ENCODE measurements at places on chromosomes 11 and 22.

DNA sequence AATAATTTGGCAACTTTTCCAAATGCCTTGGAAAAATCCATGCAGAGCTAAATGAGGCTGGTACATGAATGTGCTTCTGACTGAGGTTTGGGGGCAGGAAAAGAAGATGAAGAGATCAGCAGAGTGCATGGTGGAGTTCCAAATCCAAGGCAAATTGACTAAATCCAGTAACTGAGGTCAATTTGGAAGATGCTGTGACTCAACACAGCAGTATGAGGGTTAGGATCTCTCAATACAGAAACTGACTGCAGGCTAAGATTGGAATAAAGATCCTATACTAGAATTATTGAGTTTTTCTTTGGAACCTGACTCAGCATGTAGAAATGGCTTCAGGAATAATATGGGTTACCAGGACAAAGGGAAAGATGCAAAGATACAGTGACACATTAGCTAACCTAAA lies 99.3 kb upstream of the FAT3 start:
- H3K27me3 ChIP-seq, result no peaks in the 10 kb centered on the region
- H3K27ac ChIP-seq, result no peak overlapping the region
- no peaks in the 10 kb centered on the region for H3K4me1 ChIP-seq
- no peaks in the 10 kb centered on the region for H3K36me3 ChIP-seq

- DNase-seq, result no peak
- H3K36me3 ChIP-seq, result no peaks in the 10 kb centered on the region
- H3K4me3 ChIP-seq, result peak within 1 kb of the TSS; percentile 82
- peaks cover 10% of the 10 kb centered on the region for H3K27me3 ChIP-seq
Measured at GRCh38 chr11:100687054-100687629, at the start of gene ARHGAP42. Gene ARHGAP42, plus strand, starts transcription at chr11:100687288. Its CDS starts 391 bp downstream, at chr11:100687679.

GRCh38 chr22:43890901-43891331 lies 897 bp downstream of the PNPLA5 start:
- H3K36me3 ChIP-seq, result no peaks in the 10 kb centered on the region
- H3K4me3 ChIP-seq, result no peak overlapping the region
- peaks cover 18% of the 10 kb centered on the region for H3K27me3 ChIP-seq
- no peak for DNase-seq
- H3K4me1 ChIP-seq, result peaks cover 9% of the 10 kb centered on the region

DNA sequence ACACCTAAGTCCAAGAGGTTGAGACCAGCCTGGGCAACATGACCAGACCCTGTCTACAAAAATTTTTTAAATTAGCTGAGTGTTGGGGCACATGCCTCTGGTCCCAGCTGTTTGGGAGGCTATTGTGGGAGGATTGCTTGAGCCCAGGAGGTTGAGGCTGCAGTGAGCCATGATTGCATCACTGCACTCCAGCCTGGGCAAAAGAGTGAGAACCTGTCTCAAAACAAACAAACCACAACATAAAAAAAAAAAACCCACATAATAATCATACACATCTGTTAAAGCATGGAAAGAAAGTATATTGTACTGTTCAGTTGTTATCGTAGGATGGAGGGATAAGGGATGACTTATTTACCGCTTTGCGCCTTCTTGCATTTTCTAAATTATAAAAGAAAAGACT lies 35.9 kb upstream of the GRK2 start:
- H3K36me3 ChIP-seq, result peaks cover 9% of the 10 kb centered on the region
- DNase-seq, result no peak
- no peak overlapping the region for H3K27ac ChIP-seq

DNA sequence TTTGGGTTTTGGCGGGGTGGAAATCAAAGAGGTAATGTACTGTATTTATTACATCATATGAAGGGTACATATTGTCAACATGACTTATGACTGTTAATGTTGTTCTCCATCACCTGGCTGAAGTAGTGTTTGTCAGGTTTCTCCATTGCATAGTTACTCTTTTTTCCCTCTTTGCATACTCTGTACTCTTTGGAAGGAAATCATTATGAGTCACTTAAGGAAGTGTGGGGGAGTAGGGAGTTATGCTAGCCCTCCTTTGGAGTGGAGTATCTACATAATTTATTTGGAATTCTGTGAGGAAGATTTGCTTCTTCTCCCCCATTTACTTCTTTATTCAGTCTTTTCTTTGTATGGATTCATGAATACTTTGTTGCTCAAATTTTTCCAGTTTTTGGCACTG lies 3.6 kb upstream of the PGR start:
- H3K27me3 ChIP-seq, result peaks cover 26% of the 10 kb centered on the region
- no peak overlapping the region for H3K27ac ChIP-seq
- H3K4me1 ChIP-seq, result no peaks in the 10 kb centered on the region
- no peaks in the 10 kb centered on the region for H3K36me3 ChIP-seq
- H3K4me3 ChIP-seq, result no peak overlapping the region

GRCh38 chr22:42509548-42509947 lies 10.0 kb downstream of the RRP7A start:
- peaks cover 6% of the 10 kb centered on the region for H3K4me1 ChIP-seq
- no peak for DNase-seq
- no peak overlapping the region for H3K4me3 ChIP-seq
- H3K27me3 ChIP-seq, result no peaks in the 10 kb centered on the region
- no peaks in the 10 kb centered on the region for H3K36me3 ChIP-seq
- peak overlapping the region; percentile 88 for H3K27ac ChIP-seq

DNA sequence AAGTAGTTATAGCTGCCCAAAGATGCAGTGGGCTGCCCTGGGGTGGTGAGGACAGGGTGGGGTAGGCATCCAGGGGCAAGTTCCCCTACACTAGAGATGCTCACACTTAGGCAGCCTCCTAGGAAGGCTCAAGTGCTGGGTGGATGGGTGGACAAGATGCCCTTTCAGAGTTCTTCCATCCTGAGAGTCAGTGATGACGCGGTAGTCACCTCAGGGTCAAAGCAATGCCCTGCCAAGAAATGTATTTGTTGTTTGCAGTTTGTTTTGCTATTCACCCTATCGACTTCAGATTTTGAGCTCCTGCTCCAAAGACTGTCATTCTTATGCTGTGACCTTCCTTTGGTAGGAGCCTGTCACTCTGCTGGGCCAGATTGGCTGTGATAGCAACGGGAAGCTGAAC lies 18.9 kb downstream of the POLA2 start:
- no peaks in the 10 kb centered on the region for H3K4me1 ChIP-seq
- no peak overlapping the region for H3K27ac ChIP-seq
- no peaks in the 10 kb centered on the region for H3K36me3 ChIP-seq
- no peaks in the 10 kb centered on the region for H3K27me3 ChIP-seq
- DNase-seq, result no peak
- no peak overlapping the region for H3K4me3 ChIP-seq

DNA sequence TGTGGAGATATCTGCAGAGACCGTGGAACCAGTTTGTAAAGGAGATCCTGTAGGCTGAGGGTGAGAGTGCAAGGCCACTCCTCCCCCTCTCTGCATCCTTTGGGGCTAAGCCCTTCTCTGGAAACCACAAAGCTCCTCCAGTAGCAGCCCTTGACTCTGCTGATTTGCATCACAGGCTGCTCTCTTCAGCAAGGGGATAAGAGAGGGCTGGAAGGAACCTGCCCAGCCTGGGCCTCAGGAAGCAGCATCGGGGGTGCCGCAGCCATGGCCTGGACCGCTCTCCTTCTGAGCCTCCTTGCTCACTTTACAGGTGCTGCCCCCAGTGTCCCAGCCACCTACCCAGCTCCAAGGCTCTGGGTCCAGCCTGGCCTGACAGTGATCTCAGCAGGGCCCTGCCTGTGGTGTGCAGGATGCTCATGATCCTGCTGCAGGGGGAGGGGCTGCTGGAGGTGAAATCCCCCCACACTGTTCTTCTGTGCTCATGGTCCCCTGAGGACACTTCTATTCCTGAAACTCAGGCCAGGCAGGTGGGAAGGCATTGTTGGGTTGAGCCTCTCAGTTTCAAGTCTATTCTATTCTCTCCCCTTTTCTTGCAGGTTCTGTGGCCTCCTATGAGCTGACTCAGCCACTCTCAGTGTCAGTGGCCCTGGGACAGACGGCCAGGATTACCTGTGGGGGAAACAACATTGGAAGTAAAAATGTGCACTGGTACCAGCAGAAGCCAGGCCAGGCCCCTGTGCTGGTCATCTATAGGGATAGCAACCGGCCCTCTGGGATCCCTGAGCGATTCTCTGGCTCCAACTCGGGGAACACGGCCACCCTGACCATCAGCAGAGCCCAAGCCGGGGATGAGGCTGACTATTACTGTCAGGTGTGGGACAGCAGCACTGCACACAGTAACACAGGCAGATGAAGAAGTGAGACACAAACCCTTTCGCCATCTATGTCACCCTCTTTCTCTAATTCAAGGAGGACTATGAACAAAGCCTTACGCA lies 68.5 kb upstream of the IGLL5 start:
- DNase-seq, result peak; percentile 55
- peaks cover 98% of the 10 kb centered on the region for H3K4me1 ChIP-seq
- H3K4me3 ChIP-seq, result peak overlapping the region; percentile 73
- H3K36me3 ChIP-seq, result no peaks in the 10 kb centered on the region
- no peaks in the 10 kb centered on the region for H3K27me3 ChIP-seq

- H3K27me3 ChIP-seq, result peaks cover 5% of the 10 kb centered on the region
- H3K4me3 ChIP-seq, result no peak overlapping the region
- no peak for DNase-seq
- H3K27ac ChIP-seq, result no peak overlapping the region
Measured at GRCh38 chr11:15841931-15842740, 514.2 kb downstream of the SOX6 start.

GRCh38 chr11:106986673-106987072 lies 31.6 kb downstream of the GUCY1A2 start:
- H3K36me3 ChIP-seq, result no peaks in the 10 kb centered on the region
- no peaks in the 10 kb centered on the region for H3K4me1 ChIP-seq
- no peak overlapping the region for H3K4me3 ChIP-seq

DNA sequence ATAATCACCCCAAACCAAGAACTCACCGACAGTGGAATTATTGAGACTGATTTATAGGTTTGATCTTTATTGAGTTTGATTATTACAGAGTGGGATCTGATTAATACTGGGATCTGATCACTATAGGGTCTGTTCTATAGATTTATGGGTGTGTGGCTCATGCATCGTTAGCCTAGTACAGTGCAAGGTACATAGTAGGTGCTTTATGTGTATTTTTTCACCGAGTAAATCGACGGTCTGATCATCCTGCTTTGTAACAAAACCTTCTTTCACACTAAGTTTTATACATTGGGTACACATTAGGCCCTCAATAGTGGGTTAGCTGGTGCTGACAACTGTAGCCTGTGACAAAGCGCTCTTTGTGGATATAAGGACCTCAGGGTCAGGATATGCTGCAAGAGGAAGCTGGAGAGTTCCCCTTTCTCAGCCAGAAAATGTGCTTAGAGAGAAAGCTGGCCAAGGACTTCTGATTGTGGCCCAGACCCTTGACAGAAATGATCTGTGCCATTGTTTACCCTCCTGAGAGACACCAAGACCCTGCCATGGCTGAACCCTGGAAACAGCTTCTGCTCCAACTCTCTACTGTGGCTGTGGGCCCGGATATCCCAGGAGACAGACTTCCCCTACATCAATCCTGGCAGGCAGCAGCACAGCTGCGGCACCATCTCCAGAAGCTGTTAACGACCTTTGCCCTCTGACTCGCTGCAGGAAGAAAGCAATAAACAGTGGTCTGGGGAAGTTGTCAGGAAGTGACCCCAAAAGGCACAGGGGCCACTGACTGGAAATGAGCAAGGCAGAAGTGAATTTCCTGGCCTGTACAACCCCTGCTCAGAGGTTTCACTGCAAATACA lies 16.1 kb upstream of the TPP1 start:
- H3K27me3 ChIP-seq, result no peaks in the 10 kb centered on the region
- no peak for DNase-seq
- H3K4me3 ChIP-seq, result no peak overlapping the region
- H3K4me1 ChIP-seq, result peaks cover 7% of the 10 kb centered on the region

DNA sequence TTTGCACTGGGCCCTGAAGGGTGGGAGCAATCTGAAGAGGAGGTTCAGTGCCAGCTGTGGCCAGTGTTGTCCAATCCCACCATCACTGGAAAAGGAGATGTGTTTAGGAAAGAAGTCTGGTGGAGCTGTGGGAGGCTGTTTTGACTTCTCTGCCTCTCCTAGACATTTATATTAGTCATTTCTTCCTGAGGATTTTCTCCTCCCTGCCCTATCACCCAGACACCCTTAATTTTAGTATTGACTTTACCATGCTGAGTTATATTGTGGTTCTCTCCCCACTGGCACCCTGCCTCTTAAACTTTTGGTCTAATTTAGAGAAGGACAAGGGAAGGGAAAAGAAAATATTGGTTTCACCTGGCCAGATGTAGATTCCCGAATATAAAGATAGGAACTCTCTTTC lies 159.1 kb downstream of the WNT11 start:
- H3K4me3 ChIP-seq, result no peak overlapping the region
- H3K27ac ChIP-seq, result no peak overlapping the region
- no peaks in the 10 kb centered on the region for H3K27me3 ChIP-seq
- no peak for DNase-seq
- peaks cover 6% of the 10 kb centered on the region for H3K4me1 ChIP-seq
- H3K36me3 ChIP-seq, result peaks cover 55% of the 10 kb centered on the region

GRCh38 chr11:119196833-119197483 lies 9.2 kb upstream of the CBL start:
- H3K4me3 ChIP-seq, result no peak overlapping the region
- no peaks in the 10 kb centered on the region for H3K36me3 ChIP-seq
- H3K4me1 ChIP-seq, result peaks cover 6% of the 10 kb centered on the region
- H3K27me3 ChIP-seq, result no peaks in the 10 kb centered on the region

DNA sequence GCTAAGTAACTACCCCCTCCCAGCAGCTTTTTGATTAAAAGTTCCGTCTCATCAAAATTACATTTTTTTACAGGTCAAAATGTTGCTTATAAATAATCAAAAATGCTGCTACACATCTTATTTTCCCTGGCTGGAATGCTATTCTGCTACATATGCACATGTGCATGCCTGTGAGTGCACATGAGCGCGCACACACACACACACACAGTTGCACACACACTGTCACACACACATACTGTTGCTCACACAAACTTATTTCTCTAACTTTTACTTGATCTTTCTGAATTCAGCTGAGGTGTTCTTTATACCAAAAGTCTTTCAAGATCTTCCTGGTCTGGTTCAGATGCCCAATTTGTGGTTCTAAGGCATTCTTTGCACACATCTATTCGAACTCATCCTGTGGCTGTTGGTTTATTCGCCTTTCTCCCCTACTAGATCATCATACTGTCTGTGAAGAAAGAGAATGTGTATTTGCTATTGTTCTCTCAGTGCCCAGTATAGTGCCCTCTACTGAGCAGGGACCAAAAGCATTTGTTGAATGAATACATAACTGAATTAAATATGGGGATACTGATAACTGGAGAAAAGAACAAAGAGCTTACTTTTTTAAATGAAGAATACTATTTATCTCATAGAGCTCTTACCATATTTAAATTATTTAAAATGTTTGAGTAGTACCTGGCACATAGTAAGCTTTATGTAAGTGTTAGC lies 68.1 kb upstream of the CCDC179 start:
- peaks cover 4% of the 10 kb centered on the region for H3K36me3 ChIP-seq
- DNase-seq, result no peak
- H3K4me3 ChIP-seq, result no peak overlapping the region
- no peaks in the 10 kb centered on the region for H3K27me3 ChIP-seq
- H3K27ac ChIP-seq, result no peak overlapping the region

Data from naive thymus-derived CD8-positive, alpha-beta T cell (primary cell).